ENCODE measurements at places on chromosomes 3 and 15.
A peak's percentile ranks its signal among the peaks of the same experiment; 100 is the strongest.

GRCh38 chr3:13584427-13584891, 35.5 kb downstream of the FBLN2 start:
- no peak for DNase-seq

GRCh38 chr15:91407269-91407889, 307.3 kb downstream of the SV2B start:
- DNase-seq, result peak; percentile 8

DNA sequence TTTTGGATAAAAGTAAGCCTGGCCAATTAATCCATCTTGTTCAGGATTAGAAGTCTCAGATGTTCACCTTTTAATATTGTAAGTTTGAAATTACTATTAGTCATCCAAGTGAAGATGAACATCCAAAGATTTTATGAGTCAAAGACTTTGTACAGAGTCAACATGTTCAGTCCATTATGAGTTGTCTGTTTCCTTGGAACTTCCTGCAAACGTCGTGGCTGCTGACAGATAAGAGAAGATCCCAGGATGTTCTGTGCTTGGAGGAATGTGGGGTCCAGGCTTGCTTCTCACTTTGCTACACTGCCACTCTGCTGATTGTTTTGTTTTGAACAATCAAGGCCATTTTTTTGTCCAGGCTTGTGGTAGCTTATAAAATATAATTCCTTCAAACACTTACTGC, 74.3 kb upstream of the SLCO2A1 start:
- no peak for DNase-seq

DNA sequence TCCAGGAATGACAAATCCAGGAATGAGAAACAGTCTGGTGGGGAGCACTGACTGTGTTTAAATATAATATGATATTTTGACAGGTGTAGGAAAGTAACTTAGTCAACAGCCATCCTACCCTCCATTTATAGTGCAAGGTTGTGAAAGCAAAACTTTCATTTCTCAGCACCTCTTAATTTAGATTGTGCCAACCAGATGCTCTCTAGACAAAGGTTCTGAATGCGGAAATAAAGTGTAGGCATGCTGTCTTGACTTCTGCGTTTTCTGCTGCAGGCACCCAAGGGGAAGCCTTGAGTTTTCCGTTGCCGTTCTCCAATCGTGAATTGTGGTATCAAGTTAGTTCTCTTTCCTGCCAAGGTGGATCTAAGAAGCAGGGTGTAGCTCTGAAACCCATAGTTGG, 261.9 kb upstream of the SUCLG2 start:
- no peak for DNase-seq

GRCh38 chr15:63940966-63941620, 105.2 kb downstream of the DAPK2 start:
- DNase-seq, result peak; percentile 36

- DNase-seq, result peak; percentile 44
Observed at GRCh38 chr15:53072077-53072476, 281.9 kb upstream of the ONECUT1 start.

DNA sequence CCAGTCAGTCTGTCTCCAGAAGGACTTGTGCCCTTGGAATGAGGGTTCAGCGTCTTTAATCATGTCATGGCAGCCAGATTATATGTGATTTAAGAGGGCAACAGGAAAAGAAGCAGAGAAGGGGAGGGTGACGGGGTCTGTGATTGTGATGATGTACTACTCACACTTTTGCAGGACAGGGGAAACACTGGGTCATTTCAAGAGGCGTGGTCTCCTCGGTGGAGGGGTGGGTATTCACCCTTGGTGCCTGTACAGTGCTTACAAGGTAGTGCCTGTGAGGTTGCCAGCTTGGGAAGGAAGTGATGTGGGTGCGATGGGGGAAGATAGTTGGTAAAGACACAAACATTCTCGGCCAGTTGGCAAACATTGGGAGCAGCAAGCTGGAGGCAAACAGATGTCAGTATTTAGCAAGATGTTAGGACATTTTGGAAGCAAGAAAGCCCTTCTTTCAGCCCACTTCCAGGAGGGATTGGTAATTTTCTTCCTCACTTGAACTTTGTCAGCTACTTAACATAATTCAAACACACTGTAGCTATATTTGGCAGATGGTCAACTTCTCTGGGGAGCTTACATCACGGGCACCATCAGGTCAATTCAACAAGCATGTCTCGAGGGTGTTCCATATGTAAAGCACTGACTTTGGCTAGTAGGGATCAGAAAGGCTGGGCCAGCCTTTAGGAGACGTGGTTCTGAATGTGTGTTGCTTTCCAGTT, 71.4 kb upstream of the ROPN1 start:
- DNase-seq, result peak; percentile 75

DNA sequence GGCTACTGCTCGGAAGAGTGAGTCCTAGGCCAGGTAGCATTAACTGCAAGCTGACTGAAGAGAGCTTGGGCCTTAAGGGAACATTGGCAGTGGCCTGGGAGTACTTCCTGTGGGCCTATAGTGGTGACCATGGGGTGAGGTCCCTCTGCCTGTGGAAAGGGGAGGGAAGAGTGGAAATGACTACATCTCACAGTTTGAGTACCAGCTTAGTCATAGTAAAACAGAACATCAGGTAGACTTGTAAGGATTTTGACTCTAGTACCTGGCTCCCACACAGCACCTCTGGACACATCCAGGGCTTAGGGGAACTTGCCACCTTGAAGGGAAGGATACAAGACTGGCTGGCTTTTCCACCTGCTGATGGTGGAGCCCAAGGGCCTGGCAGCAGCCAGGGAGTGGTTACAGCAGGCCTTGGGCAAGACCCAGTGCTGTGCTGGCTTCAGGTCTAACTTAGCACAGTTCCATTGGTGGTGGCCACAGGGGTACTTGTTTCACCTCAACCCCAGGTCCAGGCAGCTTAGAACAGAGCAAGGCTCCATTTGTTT, 147.8 kb downstream of the SLC9A9 start:
- no peak for DNase-seq

DNA sequence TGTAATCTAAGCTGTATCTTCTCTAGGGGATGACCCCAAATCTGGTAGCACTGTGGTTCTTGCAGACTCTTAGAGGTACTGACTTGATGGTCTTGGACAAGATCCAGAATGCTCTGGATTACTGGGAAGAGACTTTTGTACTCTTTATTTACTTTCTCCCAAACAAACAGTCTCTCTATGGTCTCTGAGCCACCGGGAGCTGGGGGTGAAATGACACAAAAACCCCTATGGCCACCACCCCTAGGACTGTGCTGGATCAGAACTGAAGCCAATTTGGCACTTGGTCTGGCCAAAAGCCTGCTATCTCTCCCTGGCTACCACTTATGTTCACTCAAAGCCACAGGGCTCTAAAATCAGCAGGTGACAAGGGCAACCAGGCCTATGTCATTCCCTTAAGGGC, 50.2 kb upstream of the SI start:
- no peak for DNase-seq

- DNase-seq, result no peak
Observed at GRCh38 chr3:115357456-115357855, 210.4 kb upstream of the ZBTB20 start.
